ENCODE measurements at places on chromosomes 4 and X.
A peak's percentile ranks its signal among the peaks of the same experiment; 100 is the strongest.

GRCh38 chrX:2933125-2933900 lies 4.2 kb upstream of the ARSD start:
- no peak for DNase-seq

DNA sequence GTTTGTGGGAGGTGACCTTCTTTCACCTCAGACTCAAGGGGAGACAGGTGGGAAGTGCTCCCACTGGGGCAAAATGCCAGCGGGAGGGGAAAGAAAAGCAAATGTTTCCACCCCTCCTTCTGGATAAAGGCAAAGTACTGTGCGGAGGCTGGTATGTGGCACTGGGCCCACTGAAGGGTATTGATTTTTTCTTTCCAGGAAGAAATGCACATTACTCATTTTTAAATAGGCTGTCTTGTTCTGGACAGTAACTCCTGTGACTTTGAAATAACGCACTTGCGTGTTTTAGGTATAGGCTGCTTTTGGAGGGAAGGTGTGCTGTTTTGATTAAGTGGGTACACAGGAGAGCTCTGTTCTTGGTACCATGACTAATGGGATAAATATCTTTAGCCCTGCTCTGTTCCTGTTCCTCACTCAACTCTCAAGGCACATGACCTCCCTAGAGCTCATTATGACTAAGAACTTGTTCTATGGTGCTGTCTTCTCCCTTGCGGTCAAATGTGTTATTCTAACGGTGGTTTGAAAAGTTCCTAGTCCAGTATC lies 40.7 kb upstream of the MBTPS2 start:
- peak; percentile 82 for DNase-seq

DNA sequence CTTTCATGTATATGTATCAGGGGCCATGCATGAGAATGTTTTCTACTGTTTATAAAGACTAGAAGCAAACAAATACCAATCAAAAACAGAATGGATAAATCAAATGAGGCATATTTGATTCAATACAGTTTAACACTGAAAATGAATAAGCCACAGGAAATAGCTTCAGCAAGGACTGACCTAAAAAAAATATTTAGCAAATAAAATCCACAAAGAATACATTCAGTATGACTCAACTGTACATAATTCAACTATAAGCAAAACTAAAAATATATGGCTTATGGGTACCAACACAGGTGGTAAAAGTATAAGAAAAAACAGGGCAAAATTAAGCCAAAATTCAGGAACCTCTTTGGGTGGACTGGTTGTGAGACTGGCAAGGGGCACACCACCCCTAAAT lies 112.9 kb downstream of the KCNIP4 start:
- DNase-seq: no peak

DNA sequence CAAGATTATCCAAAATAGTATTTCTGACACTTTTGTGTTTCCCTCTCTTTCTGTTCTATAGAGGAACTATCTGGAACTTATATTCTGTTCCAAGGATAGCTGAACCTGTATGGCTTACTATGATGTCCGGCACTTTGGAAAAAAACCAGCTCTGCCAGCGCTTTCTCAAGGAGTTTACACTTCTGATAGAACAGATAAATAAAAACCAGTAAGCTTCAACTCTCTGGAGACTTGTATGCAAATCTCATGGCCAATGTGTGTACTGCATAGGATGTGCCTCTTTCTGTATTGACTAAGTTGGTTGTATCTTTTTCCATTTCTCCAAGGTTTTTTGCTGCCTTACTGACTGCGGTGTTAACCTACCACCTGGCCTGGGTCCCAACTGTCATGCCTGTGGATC lies 92.5 kb downstream of the FNIP2 start:
- no peak for DNase-seq

- no peak for DNase-seq
Observed at GRCh38 chr4:148118633-148119032, 323.6 kb downstream of the NR3C2 start.

DNA sequence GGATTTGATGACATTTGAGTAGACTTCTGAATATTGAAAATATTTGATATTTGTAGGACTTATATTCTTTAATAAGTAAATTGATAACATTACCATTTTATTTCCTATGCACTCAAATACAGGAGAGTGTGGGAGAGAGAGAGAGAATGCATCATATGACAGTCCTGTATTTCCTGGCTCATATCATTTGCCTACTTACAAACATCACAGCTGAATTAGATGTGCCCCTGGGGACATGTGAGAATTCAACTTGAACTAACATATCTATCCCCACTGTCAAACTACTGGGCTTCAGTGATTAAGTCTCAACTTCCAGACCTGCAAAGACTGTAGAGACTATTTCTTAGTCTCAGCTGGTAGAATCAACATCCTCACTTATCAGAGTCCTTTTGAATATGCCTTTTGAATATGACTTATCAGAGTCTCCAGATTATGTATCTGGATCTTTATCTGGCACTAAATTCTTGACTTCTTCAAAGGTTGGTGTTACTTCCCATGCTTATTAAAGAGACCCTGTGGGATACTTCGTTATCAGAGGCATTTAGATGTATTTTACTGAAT lies 75.5 kb downstream of the PABPC4L start:
- peak; percentile 14 for DNase-seq

DNA sequence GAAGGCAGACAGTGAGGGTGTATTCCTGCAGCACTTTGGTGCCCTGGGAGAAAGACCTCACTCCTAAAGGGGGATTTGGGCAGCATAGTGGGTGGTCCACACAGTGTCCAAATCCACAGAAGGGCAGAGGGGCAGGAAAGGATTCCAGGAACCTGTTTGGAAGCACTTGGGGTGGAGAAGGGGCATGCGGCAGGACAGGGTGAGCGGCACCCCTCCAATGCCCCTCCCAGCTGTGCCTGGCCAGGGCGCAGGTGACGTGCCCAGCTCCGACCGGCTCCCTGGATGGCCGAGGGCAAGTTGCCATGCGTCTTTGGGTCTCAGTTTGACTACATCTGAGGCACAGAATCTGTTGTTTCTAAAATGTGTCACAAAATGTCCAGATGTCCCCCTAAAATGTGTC lies 66.5 kb upstream of the HMX1 start:
- DNase-seq: no peak

All from NCI-H69 (cell line).